DMS153 (cell line): ENCODE measurements at places on chromosomes 1 and 21.

DNA sequence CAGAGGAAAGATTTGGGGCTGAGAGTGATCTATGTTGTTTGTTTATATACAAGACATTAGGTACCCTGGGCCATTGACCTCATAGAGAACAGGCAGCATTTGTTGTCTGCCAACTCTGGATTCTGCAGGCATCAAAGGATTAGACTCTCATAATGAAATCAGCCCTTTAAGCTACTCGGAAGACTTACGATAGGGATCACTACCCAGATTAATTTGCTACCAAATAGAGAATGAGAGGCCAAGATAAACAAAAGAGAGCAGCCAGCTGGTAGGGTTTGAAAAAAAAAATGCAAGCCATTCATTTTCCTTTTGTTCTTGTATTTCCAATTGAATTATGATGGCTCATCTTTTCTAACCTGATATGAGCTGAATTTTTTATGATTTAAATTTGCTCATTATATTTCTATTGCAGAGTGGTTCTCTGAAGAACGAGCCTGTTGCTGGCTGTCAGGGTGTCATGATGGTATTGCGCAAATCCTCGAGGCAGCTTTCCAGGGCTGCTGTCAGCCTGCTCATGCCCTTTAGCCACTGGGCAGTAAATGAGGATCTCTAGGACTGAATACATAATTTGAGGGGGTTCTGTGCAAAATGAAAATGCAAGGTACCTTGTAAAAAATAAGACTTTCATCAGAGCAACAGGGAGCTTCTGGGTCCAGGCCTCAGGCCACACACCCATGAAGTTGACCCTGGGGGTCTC, 116.4 kb upstream of the KCNJ15 start:
- peak; percentile 72 for DNase-seq

- peak; percentile 98 for DNase-seq
Observed at GRCh38 chr21:33441489-33442477, 38.0 kb downstream of the TMEM50B start.

GRCh38 chr1:244353551-244354091, 98.1 kb downstream of the ADSS2 start:
- DNase-seq, result peak; percentile 55

GRCh38 chr1:180178511-180179161, 24.0 kb downstream of the QSOX1 start:
- DNase-seq, result no peak

- peak; percentile 36 for DNase-seq
Observed at GRCh38 chr1:203271018-203271743, 34.1 kb upstream of the BTG2 start.

DNA sequence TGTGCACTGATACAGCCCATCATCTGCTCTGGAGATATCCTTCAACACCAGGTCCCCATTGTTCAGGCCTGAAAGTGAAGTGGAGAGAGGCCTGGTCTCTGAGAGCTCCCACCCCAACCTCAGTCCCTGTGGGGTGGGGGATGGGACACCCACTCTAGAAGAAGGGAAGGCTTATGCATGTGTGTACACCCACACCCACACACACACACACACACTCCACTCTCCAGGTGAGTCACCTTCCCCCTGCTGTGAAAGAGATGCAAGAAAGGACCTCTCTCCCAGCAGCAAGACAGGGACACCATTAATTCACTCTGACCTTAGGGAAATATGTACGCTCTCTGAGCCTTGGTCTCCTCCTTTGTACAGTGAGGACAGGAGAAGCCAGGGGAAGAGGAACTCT, 5.9 kb downstream of the VSIG8 start:
- no peak for DNase-seq

DNA sequence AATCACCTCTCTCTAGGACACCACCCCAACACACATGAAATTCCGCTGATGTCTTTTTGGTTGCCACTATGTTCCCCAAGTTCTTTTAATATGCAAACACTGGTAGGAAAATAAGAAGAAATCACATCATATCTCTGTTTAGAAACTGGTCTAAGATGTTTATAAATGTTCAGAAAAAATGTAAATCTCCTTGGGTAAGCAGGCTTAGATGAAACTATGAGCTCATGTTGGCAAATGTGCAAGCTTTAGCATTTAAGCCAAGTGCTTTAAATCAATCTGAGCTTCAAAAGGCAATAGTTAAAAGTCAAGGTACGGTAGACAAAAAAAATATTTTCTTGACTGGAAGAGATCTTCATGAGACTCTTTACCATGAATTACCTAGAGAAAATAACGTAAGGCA, 25.2 kb upstream of the SLAMF9 start:
- DNase-seq, result no peak

- DNase-seq, result no peak
Observed at GRCh38 chr1:230494514-230494913, 68.4 kb upstream of the PGBD5 start.

DNA sequence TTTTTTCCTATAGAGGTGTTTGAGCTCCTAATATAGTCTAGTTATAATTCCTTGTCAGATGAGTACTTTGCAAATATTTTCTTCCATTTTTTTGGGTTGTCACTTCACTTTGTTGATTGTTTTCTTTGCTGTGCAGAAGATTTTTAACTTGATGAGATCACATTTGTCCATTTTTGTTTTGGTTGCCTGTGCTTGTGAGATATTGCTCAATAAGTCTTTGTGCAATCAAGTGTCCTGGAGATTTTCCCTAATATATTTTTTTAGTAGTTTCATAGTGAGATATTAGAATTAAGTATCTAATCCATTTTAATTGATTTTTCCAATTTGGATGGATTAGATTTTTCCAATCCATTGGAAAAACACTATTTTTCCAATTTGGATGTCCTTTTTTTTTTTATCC, 1395.5 kb downstream of the PLA2G4A start:
- DNase-seq, result no peak

DNA sequence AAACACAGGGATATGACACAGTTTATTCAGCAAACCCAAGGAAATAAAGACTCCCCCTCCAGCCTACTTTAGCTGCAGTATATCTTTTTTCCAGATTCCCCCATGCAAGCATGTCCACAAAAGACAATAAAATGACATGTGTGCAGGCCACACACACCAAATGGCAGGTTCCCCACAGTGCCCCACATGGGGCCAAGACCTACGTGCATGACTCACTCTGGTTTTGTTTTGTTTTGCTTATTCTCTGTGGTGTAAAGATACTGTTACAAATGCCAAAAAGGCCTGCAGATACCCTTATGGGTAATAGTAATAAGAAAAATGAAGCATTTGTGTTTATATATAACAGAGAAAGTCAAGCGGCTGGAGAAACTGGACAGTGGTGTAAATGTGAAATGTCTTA, 71.6 kb downstream of the RD3 start:
- no peak for DNase-seq
